ENCODE measurements at places on chromosomes 12 and 14.

- DNase-seq: no peak
Measured at GRCh38 chr12:65963862-65964240, 139.6 kb downstream of the HMGA2 start.

DNA sequence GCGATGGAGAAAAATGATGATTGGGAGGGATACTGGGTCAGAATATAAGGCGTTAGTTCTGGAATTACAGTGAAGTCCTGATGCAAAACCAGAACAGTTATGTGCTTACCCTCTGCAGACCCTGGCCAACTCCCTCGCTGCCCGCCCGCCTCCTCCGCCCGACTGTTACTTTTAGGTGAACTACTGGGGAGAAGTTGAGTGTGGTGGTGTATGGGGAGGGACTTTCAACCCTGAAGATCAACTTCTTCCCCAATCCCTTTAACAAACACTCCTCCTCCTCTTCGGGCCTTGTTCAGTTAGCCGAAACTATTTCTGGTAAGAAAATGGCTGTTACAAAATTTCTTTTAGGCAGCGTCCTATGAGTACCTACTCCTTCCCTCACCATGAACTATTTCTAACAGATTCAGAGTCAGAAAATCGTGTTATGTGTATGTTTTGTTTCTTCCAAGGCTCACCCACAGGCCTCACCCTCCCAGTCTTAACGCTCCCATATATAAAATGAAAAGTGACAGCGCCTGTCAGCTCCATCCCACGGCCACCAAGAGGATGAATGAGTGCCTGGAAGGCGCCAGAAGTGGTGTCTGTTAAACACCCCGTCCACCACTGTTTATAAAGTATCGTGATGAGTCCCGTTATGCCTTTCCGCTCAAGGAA, 1.3 kb downstream of the FBXO33 start:
- no peak for DNase-seq

GRCh38 chr14:58792416-58792815, 154.7 kb downstream of the DACT1 start:
- DNase-seq: no peak

- no peak for DNase-seq
Measured at GRCh38 chr14:106039400-106039799, 513.0 kb downstream of the TMEM121 start.

DNA sequence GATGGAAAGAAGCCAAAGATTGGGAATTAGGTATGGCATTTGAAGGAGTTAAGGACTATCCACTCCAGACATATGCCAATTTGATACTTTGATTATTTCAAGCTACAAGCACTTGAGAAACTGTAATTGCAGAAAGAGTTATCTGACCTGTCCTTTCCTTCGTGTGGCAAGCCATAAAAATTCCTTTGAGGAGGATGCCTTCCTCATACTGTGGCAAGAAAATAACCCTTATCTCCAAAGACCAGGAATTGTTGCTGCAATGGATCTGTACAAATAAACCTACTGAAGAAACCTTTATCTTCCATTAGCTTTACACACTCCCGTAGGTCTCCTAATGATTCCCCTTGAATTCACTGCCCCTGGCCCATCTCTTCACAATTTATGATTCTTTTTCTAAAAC, 165.1 kb upstream of the AMIGO2 start:
- DNase-seq: no peak

- DNase-seq: no peak
Measured at GRCh38 chr12:58858030-58858429, 62.3 kb downstream of the LRIG3 start.

All from astrocyte of the cerebellum (primary cell).